ENCODE measurements at places on chromosomes 6 and 20.

GRCh38 chr20:3251806-3252205 is 12.8 kb upstream of the SLC4A11 start:
- no peak for DNase-seq
- H3K36me3 ChIP-seq = peaks cover 18% of the 10 kb centered on the region
- peaks cover 12% of the 10 kb centered on the region for H3K4me1 ChIP-seq
- H3K27ac ChIP-seq = no peak overlapping the region

DNA sequence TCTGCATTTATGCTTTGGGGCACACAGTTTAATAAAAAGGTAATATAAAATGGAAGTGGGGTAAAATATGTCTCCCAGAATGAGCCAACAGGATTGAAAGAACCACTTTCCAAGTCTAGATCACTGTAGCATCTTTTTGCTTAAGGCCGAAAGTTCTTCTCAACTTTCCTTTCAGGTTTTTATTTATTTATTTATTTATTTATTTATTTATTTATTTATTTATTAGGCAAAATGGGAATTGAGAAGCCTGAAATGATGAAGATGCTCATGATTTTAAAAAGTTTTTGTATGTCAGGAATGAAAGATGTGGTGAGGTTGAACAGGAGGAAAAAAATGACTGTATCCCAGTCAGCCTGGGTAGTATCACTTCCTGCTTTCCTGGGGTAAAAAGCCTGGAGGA is 24.0 kb downstream of the TSHZ2 start:
- no peak overlapping the region for H3K4me3 ChIP-seq
- H3K36me3 ChIP-seq = no peaks in the 10 kb centered on the region
- no peaks in the 10 kb centered on the region for H3K27me3 ChIP-seq
- H3K27ac ChIP-seq = no peak overlapping the region
- peaks cover 3% of the 10 kb centered on the region for H3K4me1 ChIP-seq

- no peaks in the 10 kb centered on the region for H3K27me3 ChIP-seq
- peaks cover 4% of the 10 kb centered on the region for H3K36me3 ChIP-seq
- no peak overlapping the region for H3K27ac ChIP-seq
- H3K4me3 ChIP-seq = no peak overlapping the region
Measured at GRCh38 chr6:90195094-90195829, 101.4 kb downstream of the BACH2 start.

- H3K36me3 ChIP-seq = peaks cover 19% of the 10 kb centered on the region
- peaks cover 5% of the 10 kb centered on the region for H3K4me1 ChIP-seq
- H3K27me3 ChIP-seq = no peaks in the 10 kb centered on the region
- no peak for DNase-seq
Measured at GRCh38 chr6:17684134-17684533, 22.6 kb downstream of the NUP153 start.

DNA sequence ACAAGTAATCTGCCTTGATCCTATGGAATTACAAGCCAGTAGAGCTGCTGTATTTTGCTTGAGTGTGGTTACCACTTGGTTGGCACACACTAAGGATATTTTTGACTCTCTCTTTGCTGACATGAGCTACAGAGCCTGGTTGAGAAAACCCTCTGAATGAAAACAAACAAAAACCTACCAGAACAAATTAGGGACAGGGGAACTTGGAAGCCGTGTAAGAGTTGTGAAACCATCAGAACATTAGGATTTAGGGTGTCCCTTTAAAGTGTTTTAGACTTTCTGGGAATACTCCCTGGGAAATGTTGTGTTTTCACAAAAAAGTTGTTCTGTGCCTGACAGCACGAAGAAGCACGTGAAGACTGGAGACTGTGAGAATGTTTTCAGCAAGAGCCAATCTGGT is 20.5 kb upstream of the PDE7B start:
- no peaks in the 10 kb centered on the region for H3K4me1 ChIP-seq
- H3K27ac ChIP-seq = no peak overlapping the region
- H3K4me3 ChIP-seq = no peak overlapping the region
- no peak for DNase-seq
- H3K36me3 ChIP-seq = no peaks in the 10 kb centered on the region
- no peaks in the 10 kb centered on the region for H3K27me3 ChIP-seq

- H3K27me3 ChIP-seq = peaks cover 19% of the 10 kb centered on the region
- peaks cover 6% of the 10 kb centered on the region for H3K4me1 ChIP-seq
- DNase-seq = no peak
- no peaks in the 10 kb centered on the region for H3K36me3 ChIP-seq
- no peak overlapping the region for H3K4me3 ChIP-seq
Measured at GRCh38 chr20:49323622-49324238, 45.9 kb upstream of the ZNFX1 start.

DNA sequence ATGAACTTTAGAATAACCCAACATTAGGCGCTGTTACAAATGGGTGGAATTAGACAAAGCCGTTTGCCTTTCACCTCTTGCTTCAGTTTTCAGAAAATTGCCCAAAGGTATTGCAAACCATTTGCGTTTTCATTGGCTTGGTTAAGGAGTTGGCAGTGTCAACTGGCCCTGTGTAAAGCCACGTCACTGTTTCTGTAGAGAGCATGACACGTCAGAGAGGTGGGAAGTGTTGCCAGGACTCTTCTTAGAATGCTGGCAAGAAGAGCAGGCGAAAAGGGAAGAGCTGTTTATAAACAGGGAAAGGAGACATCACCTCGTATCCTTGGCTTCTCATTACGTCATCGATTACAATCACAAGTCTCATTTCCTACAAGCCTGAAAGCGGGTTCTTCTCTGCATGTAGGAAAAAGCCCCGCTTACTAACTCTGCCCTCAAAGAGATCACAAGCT is 4.2 kb upstream of the IRF4 start:
- H3K36me3 ChIP-seq = no peaks in the 10 kb centered on the region
- H3K4me3 ChIP-seq = no peak overlapping the region
- H3K4me1 ChIP-seq = peaks cover 10% of the 10 kb centered on the region
- H3K27ac ChIP-seq = no peak overlapping the region

GRCh38 chr6:130769861-130770260 is 57.3 kb upstream of the SMLR1 start:
- H3K4me1 ChIP-seq = no peaks in the 10 kb centered on the region
- no peak overlapping the region for H3K27ac ChIP-seq

GRCh38 chr6:4563877-4564276 is 212.3 kb upstream of the CDYL start:
- no peaks in the 10 kb centered on the region for H3K4me1 ChIP-seq
- no peaks in the 10 kb centered on the region for H3K27me3 ChIP-seq
- no peak overlapping the region for H3K4me3 ChIP-seq

DNA sequence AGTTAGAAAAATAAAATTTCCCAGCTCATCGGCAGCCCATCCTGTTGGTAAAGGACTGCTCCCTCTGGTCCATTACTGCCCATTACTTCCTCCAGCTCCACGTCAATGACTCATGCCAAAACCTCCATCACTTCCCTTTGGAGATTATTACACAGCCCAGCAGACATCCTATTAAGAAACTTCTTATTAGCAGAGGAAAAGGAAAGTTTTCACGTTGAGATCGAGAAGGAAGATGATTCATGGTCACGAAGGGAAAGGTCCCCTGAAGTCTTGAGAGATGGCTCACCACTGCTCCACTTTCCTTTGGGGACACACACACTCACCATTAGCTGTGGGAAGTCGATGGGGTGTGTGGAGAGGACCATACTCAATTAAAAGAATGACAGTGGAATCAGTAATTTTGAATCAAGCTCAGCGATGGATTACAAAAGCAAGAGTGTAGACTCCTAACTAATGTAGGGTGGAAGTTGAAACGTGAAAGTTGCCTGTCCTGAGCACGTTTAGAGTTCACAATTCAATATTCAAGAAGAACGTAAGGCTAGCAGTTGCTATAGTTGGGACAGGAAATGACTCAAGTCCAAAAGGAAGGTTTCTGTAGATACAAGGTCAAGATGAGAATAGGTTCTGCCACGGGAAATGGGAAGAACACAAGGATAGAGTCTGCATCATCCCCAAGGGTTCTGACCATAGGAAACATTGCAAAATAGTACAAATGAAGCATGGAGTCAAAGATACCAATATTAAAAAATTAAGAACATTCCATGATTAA is 21.6 kb downstream of the SASH1 start:
- no peak for DNase-seq
- H3K27me3 ChIP-seq = no peaks in the 10 kb centered on the region
- H3K4me3 ChIP-seq = no peak overlapping the region
- H3K36me3 ChIP-seq = no peaks in the 10 kb centered on the region

GRCh38 chr6:47034926-47035325 is 7.2 kb downstream of the ADGRF1 start:
- H3K4me1 ChIP-seq = no peaks in the 10 kb centered on the region
- no peak overlapping the region for H3K4me3 ChIP-seq
- H3K27ac ChIP-seq = no peak overlapping the region
- H3K36me3 ChIP-seq = no peaks in the 10 kb centered on the region

DNA sequence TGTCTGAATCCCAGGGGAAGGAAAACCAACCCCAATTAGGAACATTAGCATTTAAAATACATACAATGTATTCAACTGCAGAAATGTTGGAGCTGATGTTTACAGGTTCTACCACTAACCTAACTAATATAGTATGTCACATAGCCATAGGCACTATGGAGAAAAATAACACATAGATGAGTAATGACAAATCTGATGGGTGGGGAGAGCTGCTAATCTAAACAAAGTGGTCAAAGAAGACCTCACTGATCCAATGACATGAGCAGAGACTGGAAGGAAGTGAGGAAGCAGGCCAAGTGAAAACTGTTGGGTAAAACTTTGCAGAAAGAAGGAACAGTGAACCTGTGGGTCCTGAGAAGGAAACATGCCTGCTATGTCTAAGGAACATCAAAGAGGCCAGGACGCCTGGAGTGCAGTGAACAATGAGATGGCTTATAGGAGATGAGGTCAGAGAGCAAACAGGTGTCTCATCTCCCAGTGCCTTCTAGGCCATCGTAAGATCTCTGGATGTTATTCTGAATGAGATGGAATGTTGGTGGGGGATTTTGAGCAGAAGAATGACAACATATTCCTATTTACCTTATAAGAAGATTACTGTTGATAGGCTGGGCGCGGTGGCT is 135.7 kb downstream of the ALDH8A1 start:
- no peak for DNase-seq
- no peaks in the 10 kb centered on the region for H3K4me1 ChIP-seq
- no peak overlapping the region for H3K4me3 ChIP-seq

DNA sequence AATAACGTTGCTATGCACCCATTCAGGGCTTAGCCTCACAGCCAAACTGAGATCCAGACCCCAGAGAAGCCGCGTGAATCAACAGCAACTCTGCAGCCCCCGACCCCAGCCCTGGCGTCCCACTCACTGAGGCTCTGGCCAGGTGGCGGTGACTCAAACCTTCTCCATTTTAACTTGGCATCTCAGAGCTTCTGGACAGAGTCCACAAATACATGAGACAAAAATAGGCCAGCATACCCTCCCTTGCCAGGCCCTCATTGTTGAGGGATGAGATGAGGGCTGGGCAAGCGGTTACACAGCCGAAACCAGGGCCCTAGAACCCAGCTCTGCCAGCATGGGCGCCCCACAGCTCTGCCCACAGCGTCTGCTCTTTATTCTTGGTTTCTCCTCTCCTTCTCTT is 118.4 kb downstream of the MYLK4 start:
- no peaks in the 10 kb centered on the region for H3K36me3 ChIP-seq
- no peak overlapping the region for H3K27ac ChIP-seq
- no peak for DNase-seq
- H3K4me1 ChIP-seq = no peaks in the 10 kb centered on the region
- no peak overlapping the region for H3K4me3 ChIP-seq
- no peaks in the 10 kb centered on the region for H3K27me3 ChIP-seq

- H3K4me1 ChIP-seq = peaks cover 1% of the 10 kb centered on the region
- no peak overlapping the region for H3K27ac ChIP-seq
- H3K4me3 ChIP-seq = no peak overlapping the region
- no peaks in the 10 kb centered on the region for H3K36me3 ChIP-seq
- no peaks in the 10 kb centered on the region for H3K27me3 ChIP-seq
Measured at GRCh38 chr20:57426271-57426689, 35.1 kb downstream of the RBM38 start.

- H3K4me1 ChIP-seq = peaks cover 20% of the 10 kb centered on the region
- DNase-seq = no peak
- H3K27me3 ChIP-seq = no peaks in the 10 kb centered on the region
- H3K4me3 ChIP-seq = no peak overlapping the region
- H3K36me3 ChIP-seq = peaks cover 13% of the 10 kb centered on the region
Measured at GRCh38 chr20:31687777-31688176, 34.9 kb downstream of the BCL2L1 start.

- H3K27ac ChIP-seq = no peak overlapping the region
- no peak overlapping the region for H3K4me3 ChIP-seq
- no peaks in the 10 kb centered on the region for H3K36me3 ChIP-seq
- no peaks in the 10 kb centered on the region for H3K27me3 ChIP-seq
Measured at GRCh38 chr6:37243816-37244370, 13.7 kb upstream of the TBC1D22B start.

DNA sequence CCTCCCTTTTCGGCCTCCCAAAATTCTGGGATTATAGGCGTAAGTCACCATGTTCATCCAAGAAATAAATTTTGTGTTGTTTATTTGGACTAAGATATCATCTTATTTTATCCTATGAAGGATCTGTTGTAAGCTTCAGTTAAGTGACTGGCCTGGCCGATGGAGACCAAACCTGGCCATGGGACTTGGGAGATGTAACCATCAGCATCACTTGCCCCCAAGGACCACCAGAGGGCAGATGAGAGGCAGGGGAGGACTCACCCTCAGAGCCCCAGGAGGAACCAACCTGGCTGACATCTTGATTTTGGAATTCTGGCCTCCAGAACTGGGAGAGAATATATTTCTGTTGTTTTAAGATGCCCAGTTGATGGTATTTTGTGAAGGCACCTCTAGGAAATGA is 266.7 kb downstream of the CDH26 start:
- no peak overlapping the region for H3K27ac ChIP-seq
- no peaks in the 10 kb centered on the region for H3K4me1 ChIP-seq
- H3K36me3 ChIP-seq = no peaks in the 10 kb centered on the region
- no peak for DNase-seq

DNA sequence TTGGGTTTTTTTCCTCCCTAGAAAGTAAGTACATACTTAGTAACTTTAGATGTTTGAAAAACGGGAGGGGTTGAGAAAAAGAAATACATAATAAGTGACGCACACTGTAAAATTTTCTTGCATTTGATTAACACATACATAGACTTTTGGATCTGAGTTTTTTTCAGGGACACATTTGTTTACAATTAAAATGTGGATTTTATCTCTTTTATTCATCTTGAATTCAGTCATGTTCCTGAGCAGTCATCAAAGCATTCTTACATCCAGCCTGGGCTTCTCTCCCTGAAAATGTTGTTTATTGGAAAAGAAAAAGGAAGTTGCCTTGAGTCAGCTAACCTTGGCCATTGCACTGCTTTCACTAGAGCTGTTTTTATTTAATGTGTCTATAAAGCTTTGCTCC is 8.7 kb upstream of the RPP40 start:
- H3K36me3 ChIP-seq = no peaks in the 10 kb centered on the region
- H3K27ac ChIP-seq = no peak overlapping the region
- H3K4me3 ChIP-seq = no peak overlapping the region
- no peak for DNase-seq
- H3K27me3 ChIP-seq = no peaks in the 10 kb centered on the region

Measured in effector memory CD4-positive, alpha-beta T cell (primary cell).